ENCODE measurements at places on chromosomes 4 and X. TPM values are rescaled to one million over a fixed set of nuclear protein-coding genes. Genes with fewer than 3 reads are reported as not detected.

DNA sequence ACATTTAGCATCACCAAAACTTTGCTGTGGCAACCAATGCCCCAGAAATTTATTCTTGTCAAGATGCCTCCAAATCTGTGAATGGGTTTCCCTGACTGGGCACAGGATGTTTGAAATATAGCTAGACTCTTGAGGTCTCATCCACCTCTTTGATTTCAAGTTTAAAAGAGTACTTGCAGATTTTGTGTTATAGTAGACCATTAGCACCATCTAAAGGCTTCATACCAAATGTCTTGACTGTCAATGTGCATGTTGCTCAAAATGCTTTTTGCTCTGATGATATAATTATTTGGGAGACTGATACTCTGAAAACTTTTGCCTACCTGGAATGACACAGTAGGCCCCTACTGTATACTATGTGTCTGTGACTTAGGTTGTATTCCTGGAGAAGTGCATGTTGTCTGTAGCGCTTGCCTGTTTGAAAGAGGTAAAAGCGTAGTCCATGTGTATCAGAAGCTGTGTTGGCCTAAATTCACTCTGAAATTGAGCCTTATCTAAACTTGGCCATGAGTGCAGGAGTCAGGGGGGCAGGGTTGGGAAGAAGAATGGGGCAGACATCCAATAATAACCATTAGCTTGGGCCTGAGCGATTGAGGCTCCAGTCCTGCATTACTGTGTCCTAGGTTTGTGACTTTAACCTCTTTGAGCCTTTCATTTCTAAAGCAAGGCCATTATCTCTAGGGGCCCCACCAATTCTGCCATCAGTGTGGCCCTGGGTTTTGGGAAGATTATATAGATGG lies 33.8 kb downstream of the NDP start:
- no peak for DNase-seq

- DNase-seq: no peak
These were observed 13.5 kb downstream of the CTAG1B start for GRCh38 chrX:154605566-154605965.

- DNase-seq: no peak
These were observed 71.6 kb downstream of the SHROOM2 start for GRCh38 chrX:9857575-9858474.

DNA sequence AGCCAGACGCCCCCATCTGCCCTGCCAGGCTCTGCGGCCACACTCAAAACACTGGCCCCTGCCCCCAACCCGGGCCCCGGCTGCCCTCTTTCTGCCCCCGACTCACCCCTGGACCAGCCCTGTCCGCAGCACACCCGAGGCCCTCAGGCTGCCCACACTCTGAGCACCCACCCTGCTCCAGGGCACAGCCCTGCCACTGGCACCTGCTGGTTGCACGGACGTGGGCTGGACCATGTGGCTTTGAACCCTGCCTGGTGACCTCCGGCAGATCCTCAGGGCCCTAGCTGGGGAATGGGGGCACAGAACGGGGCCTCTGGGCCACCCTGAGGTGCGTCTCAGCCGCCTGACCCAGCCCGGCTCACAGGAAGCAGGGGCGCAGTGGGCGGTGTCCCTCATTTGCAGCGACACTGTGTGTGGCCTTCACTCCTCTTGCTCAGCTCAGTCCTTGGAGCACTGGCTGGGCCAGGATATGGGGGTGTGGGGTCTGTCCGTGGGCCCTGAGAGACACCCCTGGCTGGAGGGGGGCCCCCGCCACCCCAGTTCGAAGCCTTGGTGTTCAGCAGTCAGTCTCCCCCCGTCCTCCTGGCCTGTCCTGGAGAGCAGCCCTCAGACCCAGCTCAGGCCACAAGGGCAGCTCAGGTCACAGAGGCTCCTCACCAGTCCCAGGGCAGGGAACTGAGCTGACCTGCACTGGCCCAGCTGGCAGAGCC lies 73.2 kb downstream of the FAM53A start:
- no peak for DNase-seq

- DNase-seq: no peak
These were observed 88.4 kb downstream of the GPR143 start for GRCh38 chrX:9677098-9677739.

ADH1B gene
- total RNA-seq: 631 TPM

GRCh38 chr4:20493761-20494353 lies 206.4 kb upstream of the PACRGL start:
- DNase-seq: no peak

GALNTL6 gene
- 0.98 TPM for total RNA-seq

GRCh38 chr4:2413821-2414610 lies 4.4 kb downstream of the ZFYVE28 start:
- no peak for DNase-seq

DNA sequence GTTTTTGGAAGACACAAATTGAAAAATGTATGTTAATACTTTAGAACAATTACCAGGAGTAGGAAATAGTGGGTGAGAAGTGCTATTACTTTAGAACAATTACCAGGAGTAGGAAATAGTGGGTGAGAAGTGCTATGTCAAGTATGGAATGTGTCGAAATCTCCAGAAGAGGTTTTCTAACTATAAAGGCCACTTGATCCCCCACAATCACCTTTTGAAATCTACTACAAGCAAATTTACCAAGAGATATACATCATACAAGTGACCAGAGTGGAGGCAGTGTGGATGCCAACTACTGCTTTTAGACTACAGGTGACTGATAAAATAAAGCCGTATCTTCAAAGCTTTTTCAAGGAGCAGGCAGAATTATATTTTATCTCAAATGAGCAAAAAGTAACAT lies 43.1 kb downstream of the MAB21L2 start:
- DNase-seq: no peak

ATP1B4 gene
- not detected for total RNA-seq

GRCh38 chrX:53048169-53049126 lies at the start of gene GPR173:
GPR173 (plus strand) TSS chrX:53048789; CDS start chrX:53076622, 27,833 bp downstream.
- no peak for DNase-seq

All from breast epithelium (tissue), 4 donors.